ENCODE measurements at places on chromosomes 3 and 15.

GRCh38 chr3:189269365-189269764, 97.6 kb downstream of the TPRG1 start:
- DNase-seq = no peak

GRCh38 chr15:35751413-35752133, 205.6 kb upstream of the DPH6 start:
- peak; percentile 55 for DNase-seq

- DNase-seq = no peak
Measured at GRCh38 chr3:25044762-25045710, 383.0 kb upstream of the RARB start.

DNA sequence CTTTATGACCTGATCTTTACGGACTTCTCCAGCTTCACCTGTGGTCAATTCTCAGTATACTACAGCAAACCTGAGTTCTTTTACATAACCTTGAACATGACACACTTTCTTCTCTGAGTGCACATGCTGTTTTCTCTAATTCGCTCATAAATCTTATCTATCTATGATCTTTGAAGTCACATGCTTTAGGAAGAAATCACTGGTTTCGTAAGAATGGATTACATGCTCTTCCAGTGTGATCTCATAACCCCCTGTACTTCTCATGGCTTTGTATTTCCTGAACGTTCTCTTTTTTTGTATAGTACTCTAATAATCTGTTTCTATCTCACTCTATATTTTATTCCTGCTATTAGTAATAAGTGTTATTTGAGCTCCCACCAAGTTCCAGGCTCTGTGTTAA, 1165.2 kb downstream of the TBL1XR1 start:
- DNase-seq = no peak

DNA sequence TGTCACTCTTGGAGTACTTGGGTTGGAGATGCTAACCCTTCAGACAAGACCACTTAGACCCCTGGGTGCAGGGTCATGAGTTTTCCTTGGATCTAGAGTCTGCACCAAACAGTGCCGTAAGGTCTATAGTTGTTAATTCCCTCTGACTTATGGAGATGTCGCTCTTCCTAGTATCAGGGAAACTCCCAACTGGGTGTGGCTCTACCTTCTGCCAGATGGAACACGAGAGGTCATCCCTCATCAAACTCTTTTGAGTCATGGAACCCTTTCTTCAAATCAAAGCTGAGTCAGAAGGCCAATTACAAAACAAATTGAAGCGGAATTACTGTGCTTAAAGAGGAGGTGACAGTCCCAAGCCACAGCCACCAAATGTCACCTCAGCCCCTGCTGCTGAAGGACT, 514.9 kb upstream of the PROK2 start:
- DNase-seq = no peak

DNA sequence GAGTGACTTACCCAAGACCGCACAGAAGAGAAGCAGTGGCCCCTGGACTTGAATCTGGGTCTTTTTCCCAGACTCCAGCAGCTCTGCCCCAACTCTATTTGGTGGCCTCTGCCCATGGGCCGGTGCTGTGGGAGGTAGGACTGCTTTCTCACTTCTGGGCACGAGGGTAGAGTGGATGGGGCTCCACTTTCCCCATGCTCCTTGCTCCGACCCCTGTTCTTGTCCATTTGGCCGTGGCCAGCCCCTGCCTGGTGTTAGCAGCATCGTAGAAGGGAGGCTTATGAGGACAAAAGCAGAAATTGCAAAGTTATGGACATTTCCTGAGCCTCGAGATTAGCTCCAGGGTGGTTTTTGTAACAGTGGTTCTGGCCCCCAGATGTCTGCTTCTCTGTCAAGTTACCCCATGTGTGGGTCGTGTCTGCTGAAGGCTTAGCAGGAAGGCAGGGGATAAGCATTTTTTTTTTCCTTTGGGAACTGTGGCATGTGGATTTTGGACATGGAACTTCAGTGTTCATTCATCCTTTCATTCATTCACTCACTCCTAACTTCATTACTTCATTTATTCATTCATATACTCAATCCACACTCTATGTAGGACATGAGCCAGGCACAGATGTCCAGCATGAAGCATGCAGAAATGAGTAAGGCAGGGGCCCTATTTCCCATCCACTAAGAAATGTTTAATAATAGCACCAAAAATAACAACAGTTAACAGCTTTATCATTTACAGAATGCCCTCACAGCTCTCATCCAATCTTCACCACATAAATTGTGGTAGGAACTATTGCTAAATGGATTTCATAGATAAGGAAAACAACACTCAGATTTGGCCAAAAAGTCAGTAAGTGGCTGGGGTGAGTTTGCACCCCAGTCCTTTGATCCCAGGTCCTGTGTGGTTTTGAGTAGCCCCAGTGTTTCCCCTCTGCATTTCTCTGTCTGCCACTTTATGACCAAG, 180.5 kb downstream of the OPA1 start:
- DNase-seq = no peak

DNA sequence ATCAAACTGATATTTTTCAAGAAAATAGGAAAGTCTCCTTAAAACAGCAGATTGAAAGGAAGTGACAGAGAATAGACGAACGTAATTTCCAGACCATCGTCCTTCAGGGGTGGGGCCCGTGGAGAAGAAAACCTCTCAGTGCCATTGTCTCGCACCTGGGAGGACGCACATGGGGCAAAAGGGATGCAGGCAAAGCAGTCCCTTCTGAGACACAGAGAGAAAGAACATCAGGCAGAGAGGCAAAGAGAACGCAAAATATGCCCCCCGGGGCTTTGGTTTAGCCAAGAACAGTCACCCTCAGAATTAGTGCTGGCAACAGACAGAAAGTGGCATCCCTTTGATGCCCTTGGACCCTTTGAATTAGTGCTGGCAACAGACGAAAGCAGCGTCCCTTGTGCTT, 37.0 kb downstream of the MUC20 start:
- no peak for DNase-seq

DNA sequence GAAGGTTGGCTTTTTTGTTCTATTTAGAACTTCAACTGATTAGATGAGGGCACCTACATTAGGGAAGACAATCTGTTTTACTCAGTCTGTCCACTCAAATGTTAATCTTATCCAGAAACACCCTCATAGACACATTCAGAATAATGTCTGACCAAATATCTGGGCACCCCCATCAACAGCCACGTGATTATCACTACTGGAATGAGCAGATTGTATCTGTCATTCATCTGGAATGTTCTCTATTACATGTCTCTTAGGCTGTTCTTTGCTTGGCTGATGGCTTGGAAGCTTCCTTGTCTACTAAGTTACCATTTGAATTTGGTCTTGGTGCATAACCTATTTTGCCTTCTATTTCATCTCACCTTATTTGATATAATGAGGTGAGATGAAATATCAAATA, 15.7 kb upstream of the LRRC58 start:
- DNase-seq = no peak

DNA sequence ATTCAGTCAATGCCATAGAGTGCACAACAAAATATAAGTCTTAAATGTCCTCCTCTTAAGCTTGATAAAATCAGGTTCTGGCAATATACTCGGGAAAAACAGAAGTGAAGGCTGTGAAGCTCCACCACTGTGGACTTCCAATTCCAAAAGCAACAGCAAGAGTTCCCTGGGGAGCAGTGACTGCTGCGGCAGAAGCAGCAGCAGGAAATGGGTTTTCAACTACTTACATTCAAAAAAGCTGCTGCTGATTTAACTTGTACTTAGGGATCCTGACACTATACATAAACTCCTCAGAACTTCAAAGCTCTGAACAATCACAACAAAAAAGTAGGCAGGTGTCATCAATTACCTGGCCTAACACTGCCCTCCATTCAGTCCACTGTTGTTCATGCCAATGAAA, 4.7 kb downstream of the CEP152 start:
- no peak for DNase-seq
